ENCODE measurements at places on chromosomes 11 and 22.
A peak's percentile ranks its signal among the peaks of the same experiment; 100 is the strongest.

GRCh38 chr11:5818245-5818886, 9.6 kb downstream of the OR52N2 start:
- DNase-seq: no peak

GRCh38 chr11:20110908-20111669, 49.2 kb downstream of the DBX1 start:
- DNase-seq: no peak

DNA sequence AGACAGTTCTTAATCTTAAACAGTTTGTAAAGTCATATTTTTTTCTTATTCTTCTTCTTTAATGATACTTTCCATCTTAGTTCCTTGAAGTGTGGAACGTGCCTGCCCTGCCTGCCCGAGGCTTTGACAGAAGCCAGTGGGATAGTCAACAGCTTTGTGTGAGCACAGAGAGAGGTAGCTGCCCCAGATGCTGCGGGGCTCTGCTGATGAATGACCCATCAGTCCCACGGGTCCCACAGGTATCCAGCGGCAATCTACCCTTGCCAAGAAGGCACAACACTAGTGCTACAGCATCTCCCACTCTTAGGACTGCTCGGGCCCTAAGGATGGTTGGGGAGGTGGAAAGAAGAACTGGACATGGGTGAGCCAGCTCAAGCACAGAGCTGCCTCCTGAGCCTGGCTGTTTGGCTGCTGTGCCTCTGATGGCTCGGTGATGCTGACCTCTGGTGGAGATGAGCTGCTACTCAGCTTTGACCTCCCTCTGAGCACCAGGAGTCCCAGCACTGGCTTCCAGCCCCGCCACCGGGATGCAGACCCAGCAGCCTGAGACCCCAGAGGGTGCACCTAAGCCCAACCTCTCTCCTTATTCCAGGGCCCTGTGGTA, 11.8 kb upstream of the APLNR start:
- peak; percentile 76 for DNase-seq

DNA sequence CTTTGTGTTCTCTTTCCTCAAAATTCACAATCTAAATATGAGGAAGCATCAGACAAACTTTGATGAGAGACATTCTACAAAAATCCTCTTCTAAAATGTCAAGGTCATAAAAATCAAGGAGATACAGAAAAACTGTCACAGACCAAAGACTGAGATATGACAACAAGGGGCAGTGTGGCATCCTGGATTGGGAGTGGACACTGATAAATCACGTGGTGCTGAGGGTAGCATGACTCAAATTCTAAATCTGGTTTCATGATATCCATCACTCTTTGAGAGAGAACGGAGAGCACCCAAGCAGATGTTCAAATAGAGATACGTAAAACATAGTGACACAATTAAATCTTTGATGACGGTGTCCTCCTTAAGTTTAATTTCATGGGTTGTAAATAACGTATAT, 13.0 kb upstream of the CARD18 start:
- DNase-seq: no peak

DNA sequence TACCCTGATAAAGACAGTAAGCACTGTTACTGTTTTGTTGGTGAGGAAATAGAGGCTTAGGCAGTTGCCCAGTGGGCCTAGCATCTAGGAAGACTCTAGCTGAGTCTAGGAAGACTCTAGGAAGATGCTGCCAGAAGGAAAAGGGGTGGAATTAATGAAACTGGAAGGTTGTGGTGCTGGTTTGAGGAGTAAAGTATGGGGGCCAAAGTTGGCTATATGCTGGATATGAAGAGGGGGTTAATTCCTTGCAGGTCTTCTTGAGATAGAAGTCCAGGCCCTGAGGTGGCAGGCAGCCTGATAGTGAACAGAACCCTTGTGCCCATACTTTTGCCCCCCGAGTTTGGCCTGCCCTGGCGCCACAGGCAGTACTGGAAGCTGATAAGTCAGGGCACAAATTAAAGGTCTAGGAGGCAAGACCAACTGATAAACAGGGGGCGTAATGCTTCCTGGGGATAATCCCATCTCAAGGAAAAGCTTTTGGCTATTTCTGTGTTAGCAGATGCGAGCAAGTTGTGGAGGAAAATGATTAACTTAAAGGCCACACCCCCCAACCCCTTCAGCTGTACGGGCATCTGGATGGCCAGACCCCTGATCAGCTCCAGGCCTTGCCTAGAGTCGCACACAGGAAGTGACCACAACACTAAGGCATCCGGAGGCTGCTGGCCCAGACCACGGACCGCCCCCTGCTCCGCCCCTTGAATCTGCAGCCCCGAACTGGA, 3.1 kb downstream of the ILK start:
- peak; percentile 95 for DNase-seq

GRCh38 chr22:41939981-41940831, 6.7 kb downstream of the CENPM start:
- no peak for DNase-seq

DNA sequence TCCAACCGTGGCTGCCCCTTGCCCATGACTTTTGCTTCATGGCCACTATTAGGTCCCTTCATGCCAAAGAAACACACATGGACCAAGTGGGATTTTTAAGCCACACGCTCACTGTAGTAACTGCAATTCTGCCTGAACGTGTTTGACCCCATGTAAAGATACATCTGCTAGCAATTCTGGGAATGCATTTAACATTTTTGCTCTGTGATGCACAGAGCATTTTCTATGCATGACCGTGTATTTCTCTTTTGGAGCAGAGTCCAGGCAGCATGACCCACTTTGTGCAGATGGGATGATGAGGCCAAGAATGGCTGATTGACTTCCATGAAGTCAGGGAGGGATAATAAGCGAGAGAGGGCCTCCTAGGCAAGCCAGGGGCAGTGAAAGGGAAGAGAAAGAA, 108.5 kb downstream of the TP53I11 start:
- DNase-seq: no peak

DNA sequence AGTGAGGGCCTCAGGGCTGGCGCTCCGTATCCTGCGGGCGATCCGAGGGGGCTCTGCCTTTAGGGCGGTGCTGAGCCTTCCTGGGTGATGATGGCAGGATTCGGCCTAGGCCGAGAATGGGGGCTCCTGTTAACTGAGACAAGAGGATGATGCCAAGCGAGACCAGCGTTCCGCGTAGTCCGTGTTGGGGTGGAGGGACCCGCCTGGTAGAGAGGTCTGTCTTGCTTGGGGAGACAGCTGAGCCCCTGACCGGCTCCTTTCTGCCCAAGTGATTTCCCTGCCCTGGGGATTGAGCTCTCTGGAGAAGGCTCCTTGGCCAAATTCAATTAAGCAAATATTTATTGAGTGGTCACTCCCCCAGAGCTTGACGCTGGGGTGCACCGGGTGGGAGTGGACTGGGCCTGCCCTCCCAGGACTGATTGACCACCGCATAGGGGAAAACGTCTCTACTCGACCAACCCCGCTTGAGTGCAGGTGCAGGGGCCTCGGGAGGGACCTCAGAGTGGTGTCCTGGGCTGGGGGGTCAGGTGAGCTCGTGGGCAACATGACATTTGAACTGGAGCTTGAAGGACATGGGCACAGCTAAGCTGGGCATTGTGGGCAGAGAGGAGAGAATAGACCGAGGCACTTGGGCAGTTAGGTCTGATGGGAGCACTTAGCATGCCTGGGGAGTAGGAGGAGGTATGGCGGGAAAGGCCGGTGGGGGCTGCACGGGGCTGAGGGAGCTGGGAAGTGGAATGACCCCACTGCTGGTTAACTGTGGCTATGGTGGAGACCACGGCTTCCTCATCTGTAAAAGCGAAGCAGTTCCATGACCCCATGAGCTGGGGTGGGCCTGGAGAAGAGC, 1.1 kb downstream of the GNAZ start:
- peak; percentile 62 for DNase-seq

GRCh38 chr22:36913427-36914389, at the start of gene CSF2RB:
TSS of gene CSF2RB (plus strand) at chr22:36913628. CDS start at chr22:36922208, 8,580 bp downstream.
- DNase-seq: peak; percentile 70

GRCh38 chr11:1105183-1105565, 30.5 kb downstream of the MUC2 start:
- no peak for DNase-seq

GRCh38 chr11:121780971-121781370, 328.2 kb upstream of the SORL1-AS1 start:
- DNase-seq: no peak

DNA sequence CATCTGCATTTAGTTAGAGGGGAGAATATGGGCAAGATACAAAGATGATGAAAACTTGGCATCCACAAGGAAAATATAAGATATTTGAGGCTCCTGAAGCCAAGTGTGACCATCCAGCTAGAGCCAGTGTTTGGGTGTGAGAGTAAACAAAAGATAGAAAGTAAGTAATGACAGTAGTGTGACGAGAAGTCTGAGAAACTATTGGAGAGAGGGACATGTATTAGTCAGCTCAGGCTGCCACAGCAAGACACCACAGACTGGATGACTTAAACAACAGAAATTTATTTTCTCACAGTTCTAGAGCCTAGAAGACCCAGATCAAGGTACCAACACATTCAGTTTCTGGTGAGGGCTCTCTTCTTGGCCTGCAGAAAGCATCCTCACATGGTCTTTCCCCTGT, 6.4 kb upstream of the CCKBR start:
- no peak for DNase-seq

DNA sequence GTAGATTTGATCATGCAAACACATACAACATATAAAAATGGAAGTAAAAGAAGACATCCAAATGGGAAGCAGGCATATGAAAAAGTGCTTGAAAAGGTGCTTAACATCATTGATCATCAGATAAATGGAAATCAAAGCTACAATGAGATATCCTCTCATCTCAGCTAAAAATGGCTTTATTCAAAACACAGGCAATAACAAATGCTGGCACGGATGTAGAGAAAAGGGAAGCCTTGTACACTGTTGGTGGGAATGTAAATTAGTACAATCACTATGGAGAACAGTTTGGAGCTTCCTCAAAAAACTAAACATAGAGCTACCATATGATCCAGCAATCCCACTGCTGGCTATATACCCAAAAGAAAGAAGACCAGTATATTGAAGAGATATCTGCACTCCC, 549 bp upstream of the TCN1 start:
- no peak for DNase-seq

- no peak for DNase-seq
Measured at GRCh38 chr11:134613646-134614045, 201.6 kb upstream of the B3GAT1 start.

All from tibial artery (tissue), 4 donors.